ENCODE measurements at places on chromosomes 11 and 22. TPM values are rescaled to one million over a fixed set of nuclear protein-coding genes. Genes with fewer than 3 reads are reported as not detected.

The PDE2A gene
- 12.3 TPM for total RNA-seq

GRCh38 chr11:33480626-33481025 lies 220.0 kb downstream of the C11orf91 start:
- no peak for DNase-seq

DNA sequence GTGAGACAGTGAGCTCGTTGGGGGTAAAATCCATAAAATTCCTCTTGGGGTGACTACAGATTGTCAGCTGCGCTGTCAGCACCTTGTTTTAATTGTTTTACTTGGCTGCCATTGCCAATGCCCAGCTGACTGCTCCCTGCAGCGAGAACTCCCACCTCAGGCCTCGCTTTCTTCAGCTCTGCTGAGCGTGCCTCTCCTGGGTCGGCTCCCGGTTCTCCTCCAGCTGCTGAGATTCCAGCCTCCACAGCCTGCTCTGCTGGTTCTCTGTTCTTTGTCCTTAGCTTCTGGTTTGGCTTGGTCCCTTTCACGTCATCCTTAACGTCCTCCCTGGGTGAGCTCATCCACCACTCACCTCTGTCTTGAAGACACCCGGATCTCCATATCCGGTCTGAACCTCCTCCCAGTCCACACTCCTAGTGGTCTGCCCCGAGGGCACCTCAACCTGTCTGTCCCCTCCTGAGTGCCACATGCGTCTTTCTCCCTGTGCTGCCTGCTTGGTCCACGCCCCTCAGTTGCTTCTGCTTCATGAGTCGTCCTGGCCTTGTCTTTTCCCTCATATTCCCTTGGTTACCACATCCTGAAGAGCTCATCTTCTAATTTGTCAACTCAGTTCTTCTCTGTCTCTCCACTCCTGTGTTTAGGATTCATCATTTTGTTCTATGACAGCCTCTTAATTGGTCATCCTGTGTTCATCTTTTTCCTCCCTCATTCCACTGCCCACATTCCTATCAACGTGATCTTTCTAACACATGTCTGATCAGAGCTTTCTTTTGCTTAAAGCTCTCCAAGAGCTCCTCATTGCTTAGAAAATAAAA lies 35.6 kb downstream of the BMAL1 start:
- no peak for DNase-seq

The TBX10 gene
- not detected for total RNA-seq

GRCh38 chr11:37107415-37107814 lies 509.4 kb upstream of the RAG2 start:
- DNase-seq = no peak

The OR51B2 gene
- total RNA-seq = 0.59 TPM

DNA sequence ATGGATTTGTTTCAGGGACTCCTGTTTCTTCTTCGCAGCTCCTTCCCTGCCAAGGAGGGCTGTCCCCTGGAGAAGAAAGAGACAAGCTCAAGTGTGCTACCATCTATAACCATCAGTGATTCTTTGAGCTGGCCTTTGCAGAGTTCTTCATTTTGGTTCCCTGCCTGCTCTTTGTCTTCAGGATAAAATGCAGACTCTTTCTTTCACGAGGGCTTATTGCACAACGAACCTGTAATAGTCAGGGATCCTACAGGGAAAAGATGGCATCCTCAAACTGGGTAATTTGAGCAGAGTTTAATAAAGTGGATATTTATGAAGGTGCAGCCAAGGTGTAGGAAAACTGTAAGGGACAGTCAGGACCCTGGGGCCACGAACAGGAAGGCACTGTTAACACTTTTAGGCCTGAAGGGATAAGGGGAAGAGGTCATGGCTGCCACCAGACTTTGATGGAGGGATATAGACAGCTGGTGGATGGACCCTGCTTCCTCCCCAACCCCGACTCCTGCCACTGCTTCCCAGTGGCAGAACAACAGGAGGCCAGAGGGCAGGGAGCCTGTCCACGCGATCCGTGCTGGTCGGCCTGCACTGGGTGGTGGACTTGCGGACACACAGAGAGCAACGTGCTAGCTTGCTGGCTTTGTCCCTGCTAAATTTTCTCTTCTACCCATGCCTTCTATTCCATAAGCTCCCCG lies 767.0 kb downstream of the NTM start:
- no peak for DNase-seq

GRCh38 chr11:22467248-22467647 lies 129.1 kb downstream of the SLC17A6 start:
- no peak for DNase-seq

The MRGPRX3 gene
- total RNA-seq = not detected

- DNase-seq = no peak
Measured at GRCh38 chr11:88620568-88621130, 283.1 kb upstream of the CTSC start.
